Naive thymus-derived CD8-positive, alpha-beta T cell (primary cell): ENCODE measurements at places on chromosomes 7 and 10.

DNA sequence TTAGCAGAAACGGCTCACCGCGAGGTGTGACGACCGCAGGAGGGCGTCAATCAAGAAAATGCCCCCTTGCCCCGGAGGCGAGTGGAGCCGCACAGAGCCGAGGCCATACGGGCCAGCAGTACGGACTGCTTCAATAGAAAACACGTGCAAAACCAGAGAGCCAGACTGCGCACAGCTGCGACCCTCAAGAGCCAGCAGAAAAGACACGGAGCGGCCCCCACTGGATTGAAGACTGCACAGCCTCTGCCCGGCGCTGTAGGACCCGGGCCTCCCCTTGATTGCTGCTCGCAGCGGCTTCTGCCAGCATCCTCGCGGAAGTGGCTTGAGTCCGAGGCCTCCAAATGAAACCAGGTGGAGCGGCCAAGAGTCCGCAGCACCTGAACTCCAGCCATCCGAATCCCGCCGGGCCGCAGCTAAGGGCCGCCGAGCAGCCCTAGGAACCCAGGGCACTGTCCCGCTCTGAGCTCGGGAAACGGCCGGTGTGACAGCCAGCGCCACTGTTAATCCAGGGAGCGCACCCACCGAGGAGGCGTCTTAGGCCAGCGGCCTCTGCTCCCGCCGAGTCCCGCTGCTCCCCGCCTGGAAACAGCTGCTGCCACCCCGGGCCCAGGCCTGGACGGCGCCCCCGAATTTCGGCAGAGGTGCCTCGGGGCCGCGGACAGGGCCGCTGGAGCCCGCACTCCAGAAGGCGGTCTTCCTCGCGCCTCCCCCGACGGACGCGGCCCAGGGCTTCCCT lies 660 bp upstream of the HHEX start:
- H3K4me1 ChIP-seq, result peaks cover 30% of the 10 kb centered on the region
- peak overlapping the region; percentile 37 for H3K27ac ChIP-seq
- H3K36me3 ChIP-seq, result peaks cover 22% of the 10 kb centered on the region
- H3K4me3 ChIP-seq, result peak overlapping the region; percentile 70
- H3K27me3 ChIP-seq, result peaks cover 37% of the 10 kb centered on the region
- DNase-seq, result no peak

DNA sequence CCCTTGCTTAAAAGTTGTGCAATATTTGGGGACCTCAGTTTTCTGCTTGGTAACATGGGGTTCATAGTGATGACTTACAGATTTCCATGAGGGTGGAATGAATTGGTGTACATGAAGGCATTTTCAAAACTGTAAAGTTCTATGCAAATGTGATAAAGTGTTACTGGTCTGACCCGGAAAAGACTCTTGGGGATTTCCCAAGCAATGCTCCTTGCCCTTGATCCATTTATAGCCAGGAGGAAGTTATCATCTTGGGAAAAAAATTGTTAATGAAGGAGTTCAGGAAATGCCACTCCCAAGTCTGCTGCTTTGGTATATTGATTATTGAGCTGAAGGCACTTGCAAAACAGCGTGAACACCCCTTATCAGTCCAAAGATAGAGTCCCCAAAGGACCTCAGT lies 96.3 kb upstream of the ZPBP start:
- no peaks in the 10 kb centered on the region for H3K27me3 ChIP-seq
- peaks cover 2% of the 10 kb centered on the region for H3K4me1 ChIP-seq
- H3K27ac ChIP-seq, result no peak overlapping the region

DNA sequence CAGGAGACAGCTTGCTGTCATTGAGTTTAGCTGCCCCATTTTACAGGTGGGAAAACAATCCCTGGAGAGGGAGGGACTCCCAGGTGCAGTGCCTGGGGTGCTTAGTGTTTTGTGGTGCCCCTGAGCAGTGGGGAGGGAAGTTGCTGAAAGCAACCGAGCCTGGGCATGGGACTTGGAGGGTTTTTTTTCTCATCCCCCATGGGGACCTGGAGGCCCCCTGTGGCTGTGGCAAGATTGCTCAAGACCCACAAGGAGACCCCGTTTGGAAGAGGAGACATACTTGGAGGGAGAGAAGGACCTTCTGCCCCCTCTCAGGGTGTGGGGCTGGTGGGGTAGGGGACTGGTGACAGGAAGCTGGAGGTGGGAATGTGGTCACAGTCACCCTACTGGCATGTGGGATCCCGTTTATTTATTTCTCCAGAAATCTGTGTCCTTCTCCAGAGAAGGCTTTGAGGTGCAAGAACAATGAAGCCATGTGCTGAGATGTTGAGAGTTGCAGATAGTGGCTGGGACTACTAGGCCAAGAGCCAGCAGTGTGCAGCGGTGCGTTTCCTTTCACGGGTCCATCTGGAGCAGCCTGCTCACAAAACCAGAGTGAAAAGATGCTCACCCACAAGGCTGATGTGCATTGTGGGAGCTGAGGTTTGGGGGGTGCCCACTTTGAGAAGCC lies 21.5 kb downstream of the ZMIZ1 start:
- H3K4me3 ChIP-seq, result no peak overlapping the region
- H3K36me3 ChIP-seq, result peaks cover 3% of the 10 kb centered on the region
- no peak overlapping the region for H3K27ac ChIP-seq
- H3K27me3 ChIP-seq, result no peaks in the 10 kb centered on the region
- DNase-seq, result no peak

- no peaks in the 10 kb centered on the region for H3K36me3 ChIP-seq
- H3K27me3 ChIP-seq, result no peaks in the 10 kb centered on the region
- H3K4me3 ChIP-seq, result no peak overlapping the region
- H3K27ac ChIP-seq, result no peak overlapping the region
- H3K4me1 ChIP-seq, result no peaks in the 10 kb centered on the region
These were observed 334.4 kb downstream of the GPR158 start for GRCh38 chr10:25509151-25509550.

- DNase-seq, result no peak
- no peaks in the 10 kb centered on the region for H3K4me1 ChIP-seq
- no peaks in the 10 kb centered on the region for H3K36me3 ChIP-seq
- no peaks in the 10 kb centered on the region for H3K27me3 ChIP-seq
- H3K4me3 ChIP-seq, result no peak overlapping the region
These were observed 18.8 kb upstream of the SMNDC1 start for GRCh38 chr10:110323503-110323902.

- H3K27ac ChIP-seq, result no peak overlapping the region
- peaks cover 15% of the 10 kb centered on the region for H3K4me1 ChIP-seq
- no peak overlapping the region for H3K4me3 ChIP-seq
- H3K36me3 ChIP-seq, result no peaks in the 10 kb centered on the region
These were observed 370.1 kb downstream of the RPS24 start for GRCh38 chr10:78403781-78404180.

DNA sequence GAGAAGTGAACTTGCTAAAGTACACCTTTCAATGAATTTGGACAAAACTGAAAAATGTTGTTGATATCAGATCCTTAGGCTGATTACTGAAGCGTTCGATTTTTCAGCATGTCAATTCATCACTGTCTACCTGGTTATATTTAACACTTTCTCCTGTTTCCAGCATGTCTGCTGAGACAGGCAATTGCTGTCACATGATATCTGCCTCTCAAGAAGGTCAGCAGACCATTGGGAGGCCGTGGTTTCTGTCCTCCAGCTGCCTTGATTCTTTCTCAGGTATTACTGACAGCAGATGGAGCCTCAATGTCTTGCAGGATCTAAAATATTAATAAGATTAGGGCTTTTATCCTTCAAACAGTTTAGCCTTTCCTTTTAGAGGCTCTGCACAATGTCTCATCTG lies 127.5 kb downstream of the SNX10 start:
- no peak overlapping the region for H3K4me3 ChIP-seq
- H3K36me3 ChIP-seq, result no peaks in the 10 kb centered on the region
- no peaks in the 10 kb centered on the region for H3K4me1 ChIP-seq

GRCh38 chr10:102763037-102763607 lies 19.4 kb downstream of the WBP1L start:
- no peaks in the 10 kb centered on the region for H3K27me3 ChIP-seq
- H3K27ac ChIP-seq, result no peak overlapping the region
- H3K4me1 ChIP-seq, result peaks cover 27% of the 10 kb centered on the region
- H3K4me3 ChIP-seq, result no peak overlapping the region

- H3K27me3 ChIP-seq, result no peaks in the 10 kb centered on the region
- no peak for DNase-seq
- no peaks in the 10 kb centered on the region for H3K4me1 ChIP-seq
- no peaks in the 10 kb centered on the region for H3K36me3 ChIP-seq
These were observed 27.6 kb upstream of the TAS2R16 start for GRCh38 chr7:123023126-123023525.
